ENCODE measurements at places on chromosomes 13 and 19.

GRCh38 chr19:44719262-44719701, 20.3 kb downstream of the CEACAM16 start:
- no peak for DNase-seq

GRCh38 chr19:596263-596655, 6.6 kb downstream of the HCN2 start:
- DNase-seq = no peak

DNA sequence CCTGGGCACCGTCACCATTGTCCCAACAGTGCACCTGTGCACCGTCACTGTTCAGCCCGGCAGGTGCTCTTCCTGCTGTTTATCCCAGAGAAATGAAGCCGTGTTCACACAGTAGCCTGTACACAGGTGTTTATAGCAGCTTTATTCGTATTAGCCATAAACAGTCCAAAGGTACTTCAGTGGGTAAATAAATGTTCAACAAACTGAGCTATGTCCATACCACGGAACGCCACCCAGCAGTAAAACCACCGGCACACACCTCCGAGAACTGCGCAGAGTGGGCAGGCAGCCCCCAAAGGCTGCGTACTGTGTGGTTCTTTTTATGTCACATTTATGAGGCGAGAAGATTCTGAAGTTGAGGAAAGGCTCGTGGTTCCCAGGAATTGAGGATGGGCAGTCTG, 44.9 kb upstream of the DCUN1D2 start:
- no peak for DNase-seq

DNA sequence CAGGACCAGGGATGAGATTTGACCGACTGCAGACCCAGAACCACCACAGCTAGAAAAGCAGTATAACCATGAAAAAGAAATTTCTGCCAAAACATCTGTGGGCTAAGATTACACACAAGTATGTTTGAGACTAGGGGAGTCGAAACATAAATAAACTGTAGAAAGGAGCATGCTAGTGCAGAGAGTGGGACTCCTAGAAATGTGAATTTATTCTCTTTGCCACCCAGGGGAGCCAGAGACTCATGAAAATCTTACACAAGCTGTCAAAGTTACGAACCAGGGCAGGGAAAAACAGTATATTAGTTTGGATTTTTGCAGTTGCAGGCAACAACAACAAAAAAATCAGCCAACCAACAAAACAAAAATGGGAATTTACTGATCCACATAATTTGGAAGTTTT, 12.3 kb upstream of the HSPH1 start:
- no peak for DNase-seq

DNA sequence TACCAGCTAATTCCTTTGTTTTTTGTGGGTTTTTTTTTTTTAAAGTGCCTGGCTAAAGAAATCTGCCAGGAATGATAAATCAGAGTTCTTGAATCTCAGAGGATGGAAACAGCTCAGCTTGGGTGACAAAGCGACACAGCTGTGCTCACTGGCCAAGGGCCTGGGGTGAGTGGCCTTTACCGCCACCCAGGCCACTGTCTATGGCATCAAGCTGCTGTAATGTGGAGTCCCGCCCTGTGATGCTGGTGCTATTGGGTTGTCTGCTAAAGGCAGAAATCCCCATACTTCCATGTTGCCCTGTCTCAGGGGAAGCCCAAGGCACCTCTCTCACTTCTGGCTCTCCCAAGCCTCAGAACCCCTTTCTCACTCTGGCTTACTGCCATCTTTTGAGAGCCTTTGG, 82.6 kb upstream of the FARP1 start:
- DNase-seq = no peak

GRCh38 chr13:39448834-39449233, 154.2 kb downstream of the LHFPL6 start:
- DNase-seq = no peak
